ENCODE measurements at places on chromosomes 5 and 9.

- DNase-seq, result peak; percentile 50
Measured at GRCh38 chr5:7397937-7398336, 2.0 kb downstream of the ADCY2 start.

- peak; percentile 50 for DNase-seq
Measured at GRCh38 chr9:133683586-133684120, 47.5 kb downstream of the DBH start.

- peak; percentile 12 for DNase-seq
Measured at GRCh38 chr9:70801181-70801829, 320.1 kb downstream of the TRPM3 start.

- DNase-seq, result peak; percentile 67
Measured at GRCh38 chr9:111691672-111692329, 30.4 kb downstream of the GNG10 start.

DNA sequence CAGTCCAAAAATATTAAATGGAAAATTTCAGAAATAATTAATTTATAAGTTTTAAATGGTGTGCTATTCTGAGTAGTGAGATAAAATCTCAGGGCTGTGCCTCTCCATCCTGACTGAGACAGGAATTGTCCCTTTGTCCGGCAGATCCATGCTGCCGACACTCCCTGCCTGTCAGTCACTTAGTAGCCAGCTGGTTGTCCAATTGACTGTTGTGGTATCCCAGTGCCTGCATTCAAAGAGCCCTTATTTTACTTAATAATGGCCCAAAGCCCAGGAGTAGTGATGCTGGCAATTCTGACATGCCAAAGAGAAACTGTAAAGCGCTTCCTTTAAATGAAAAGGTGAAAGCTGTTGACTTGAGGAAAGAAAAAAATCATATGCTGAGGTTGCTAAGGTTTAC lies 157.5 kb downstream of the ENC1 start:
- DNase-seq, result peak; percentile 16

DNA sequence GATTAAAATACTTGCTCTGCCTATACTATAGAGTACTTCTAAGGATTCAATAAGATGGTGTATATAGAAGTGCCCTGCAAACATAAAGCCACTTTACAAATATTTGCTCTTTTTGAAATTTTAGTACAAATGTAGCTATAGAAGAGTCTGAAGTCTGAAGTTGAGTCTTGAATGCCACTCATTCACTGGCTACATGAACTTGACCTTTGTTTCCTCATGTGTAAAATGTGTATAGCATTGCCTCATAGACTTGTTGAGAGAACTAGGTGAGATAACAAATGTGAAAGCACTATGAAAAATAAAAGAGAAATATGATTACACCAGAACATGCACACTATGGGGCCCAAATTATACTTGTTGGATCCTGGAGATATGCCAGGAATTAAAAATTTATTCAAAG lies 244.7 kb downstream of the SEC61B start:
- no peak for DNase-seq

DNA sequence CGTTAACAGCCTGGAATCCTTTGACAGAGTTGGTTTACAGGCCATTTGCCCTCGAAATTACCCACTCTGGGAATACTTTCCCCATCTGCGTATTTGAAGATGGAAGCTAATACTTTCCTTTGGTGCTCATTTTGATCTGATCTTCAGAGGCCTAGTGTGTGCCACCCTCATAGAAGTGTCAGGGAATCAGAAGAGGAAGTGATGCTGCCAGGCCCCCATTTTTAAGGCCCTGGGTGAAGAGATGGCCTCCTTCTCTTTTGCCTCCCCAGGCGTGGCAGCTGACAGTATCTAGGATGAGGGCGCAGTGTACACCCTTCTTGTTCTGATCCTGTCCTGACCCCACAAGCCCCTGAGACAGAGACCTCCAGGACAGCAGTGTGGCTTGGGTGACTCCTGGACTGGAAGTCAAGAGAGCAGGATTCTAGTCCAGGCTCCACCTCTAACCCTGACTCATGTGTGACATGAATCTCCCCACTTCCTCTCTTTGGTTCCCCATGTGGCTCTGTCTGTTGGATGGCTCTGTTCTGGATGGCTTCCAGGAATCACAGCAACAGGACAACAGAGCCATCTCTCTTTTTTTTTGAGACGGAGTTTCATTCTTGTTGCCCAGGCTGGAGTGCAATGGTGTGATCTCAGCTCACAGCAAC lies 27.8 kb downstream of the CSF1R start:
- peak; percentile 45 for DNase-seq

DNA sequence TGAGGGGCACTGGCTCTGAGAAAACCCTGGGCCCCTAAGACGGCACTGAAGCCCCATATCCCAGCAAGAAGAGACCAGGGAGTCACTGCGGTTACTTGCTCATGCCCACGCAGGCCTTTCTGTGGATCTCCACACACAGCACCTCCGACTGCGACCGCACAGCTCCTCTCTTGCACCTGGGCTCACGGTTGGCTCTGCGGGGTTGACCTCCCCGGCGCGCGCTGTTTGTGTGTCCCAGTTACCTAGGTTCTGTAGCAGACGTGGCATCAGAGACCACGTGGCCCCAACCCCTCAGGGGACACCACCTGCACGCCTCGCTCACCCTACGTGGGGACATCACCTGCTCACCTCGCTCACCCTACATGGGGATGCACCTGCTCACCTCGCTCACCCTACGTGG lies 12.7 kb downstream of the LPCAT1 start:
- no peak for DNase-seq

GRCh38 chr9:109316207-109316640 lies 4.6 kb downstream of the EPB41L4B start:
- peak; percentile 62 for DNase-seq

GRCh38 chr5:157506981-157507780 lies 47.2 kb downstream of the NIPAL4 start:
- peak; percentile 86 for DNase-seq

GRCh38 chr9:105964156-105964555 lies 269.8 kb downstream of the TMEM38B start:
- no peak for DNase-seq

- no peak for DNase-seq
Measured at GRCh38 chr5:154421868-154422267, 23.9 kb upstream of the SAP30L start.

- DNase-seq, result no peak
Measured at GRCh38 chr5:125316915-125317535, 570.6 kb upstream of the ZNF608 start.

- no peak for DNase-seq
Measured at GRCh38 chr9:4798281-4799032, 5.7 kb downstream of the RCL1 start.

- DNase-seq, result peak; percentile 56
Measured at GRCh38 chr5:87411973-87412629, 629 bp downstream of the CCNH start.

DNA sequence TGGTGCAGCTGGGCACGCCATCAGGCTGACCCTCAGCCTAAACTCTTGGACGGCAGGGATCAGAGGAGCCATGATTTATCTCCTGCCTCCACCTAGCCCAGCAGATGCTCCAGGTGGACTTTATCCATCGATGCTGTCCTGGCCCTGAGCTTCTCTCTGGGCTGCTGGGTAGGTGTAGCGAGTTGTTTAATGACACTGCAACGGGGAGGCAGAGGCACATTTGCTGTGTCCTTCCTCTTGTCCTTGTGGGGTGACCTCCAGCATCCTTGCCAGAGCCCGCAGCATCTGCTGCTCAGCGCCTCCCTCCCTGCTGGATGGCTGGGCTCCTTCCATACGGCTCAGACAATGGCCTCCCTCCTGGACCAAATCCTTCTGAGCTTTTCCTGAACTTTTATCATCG lies 103.1 kb upstream of the IRX4 start:
- no peak for DNase-seq

- DNase-seq, result no peak
Measured at GRCh38 chr5:148267962-148268361, 632 bp upstream of the SPINK13 start.

DNA sequence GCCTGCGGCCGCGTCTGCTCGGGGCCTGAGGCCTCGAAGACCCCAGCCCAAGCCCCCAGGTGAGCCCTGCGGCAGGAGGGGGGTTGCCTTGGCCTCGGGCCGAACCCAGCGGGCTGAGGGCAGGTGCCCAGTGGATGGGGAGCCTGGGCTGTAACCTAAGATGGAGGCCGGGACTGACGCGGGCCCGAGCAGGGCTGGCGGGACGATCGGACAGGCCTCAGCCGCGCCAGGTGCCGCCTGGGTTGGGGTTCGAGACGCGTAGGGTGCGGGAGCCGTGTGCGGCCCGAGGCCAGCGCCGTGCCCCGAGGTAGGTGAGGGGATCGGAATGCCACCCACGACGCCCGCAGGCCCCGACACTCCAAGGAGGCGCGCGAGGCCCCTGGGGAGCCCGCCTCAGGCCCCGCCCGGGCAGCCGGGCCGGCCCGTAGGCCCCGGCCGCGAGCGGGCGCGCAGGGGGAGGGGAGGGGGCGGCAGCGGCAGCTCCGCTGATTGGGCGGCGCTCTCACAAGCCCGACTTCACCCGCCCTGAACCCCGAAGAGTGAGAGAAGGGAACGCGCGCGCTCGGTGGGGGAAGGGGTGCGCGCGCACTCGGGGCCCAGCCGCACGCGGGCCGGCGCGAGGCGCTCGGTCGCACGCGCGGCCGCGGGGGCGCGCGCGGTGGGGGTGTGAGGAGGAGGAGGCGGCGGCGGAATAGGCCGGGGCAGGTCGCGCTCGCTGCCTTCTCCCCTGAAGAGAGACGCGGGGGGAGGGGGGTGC lies at the start of gene NSD1:
Gene NSD1 (plus strand): TSS at position 678 of the 757 bp plus-strand sequence. CDS start 1,331 bp downstream, outside the sequence.
- DNase-seq, result peak; percentile 97

GRCh38 chr9:23571414-23572104 lies 254.5 kb downstream of the ELAVL2 start:
- DNase-seq, result no peak

- no peak for DNase-seq
Measured at GRCh38 chr5:65539827-65540226, 23.1 kb downstream of the CENPK start.

DNA sequence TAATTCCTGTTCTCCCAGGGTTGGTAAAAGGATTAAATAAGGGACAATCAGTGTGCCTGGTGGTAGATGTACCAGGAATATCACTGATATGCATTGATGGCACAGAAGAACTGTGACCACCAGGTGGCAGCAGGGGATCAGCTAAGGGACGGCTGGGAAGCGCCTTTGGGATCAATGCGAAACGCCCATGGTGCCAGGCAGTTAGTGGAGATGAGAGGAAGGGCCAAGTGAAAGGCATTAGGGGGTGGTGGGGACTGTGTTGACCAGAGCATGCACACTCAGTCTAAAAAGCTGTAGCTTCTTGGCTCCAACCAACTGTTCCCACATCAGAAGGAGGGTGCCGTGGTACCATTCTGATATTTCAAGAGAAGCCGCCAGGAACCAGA lies 55.6 kb downstream of the ARHGEF37 start:
- DNase-seq, result peak; percentile 91

DNA sequence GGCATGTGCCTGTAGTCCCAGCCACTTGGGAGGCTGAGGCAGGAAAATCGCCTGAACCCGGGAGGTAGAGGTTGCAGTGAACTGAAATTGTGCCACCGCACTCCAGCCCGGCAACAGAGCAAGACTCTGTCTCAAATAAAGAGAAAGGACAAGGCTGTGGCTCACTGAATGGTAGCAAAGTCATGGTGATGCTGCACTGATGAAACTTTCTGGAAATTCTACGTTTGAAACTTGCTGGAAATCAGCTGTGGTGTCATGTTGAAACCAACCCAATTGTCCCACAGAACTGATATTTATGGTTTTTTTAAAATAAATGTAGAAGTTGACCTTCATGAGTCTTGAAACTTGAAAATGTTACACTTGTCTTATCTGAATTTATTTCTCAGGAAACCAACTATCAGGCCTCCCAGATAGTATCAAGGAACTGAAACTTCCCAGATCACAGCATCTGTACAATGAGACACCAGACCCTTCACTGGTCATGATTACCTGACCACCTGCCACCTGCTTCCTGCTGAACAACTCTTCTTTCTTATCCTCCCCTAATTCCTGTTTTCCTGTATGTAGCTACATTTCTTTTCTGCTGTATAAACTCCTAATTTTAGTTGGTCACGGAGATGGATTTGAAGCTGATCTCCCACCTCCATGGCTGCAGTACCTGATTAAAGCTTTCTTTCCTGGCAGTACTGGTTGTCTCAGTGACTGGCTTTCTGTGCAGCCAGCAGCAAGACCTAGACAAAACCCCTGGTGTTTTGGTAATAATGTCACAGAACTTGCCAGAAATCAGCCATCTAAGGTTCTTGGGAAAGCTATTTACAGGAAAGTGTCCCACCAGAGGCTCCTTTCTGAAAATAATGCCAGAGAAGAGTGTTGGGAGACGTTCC lies 5.6 kb upstream of the TBC1D13 start:
- no peak for DNase-seq

- DNase-seq, result peak; percentile 14
Measured at GRCh38 chr5:78295035-78295961, 800 bp upstream of the AP3B1 start.

Data from tongue (tissue), 3 donors.